ENCODE measurements at places on chromosomes 11 and 22. TPM values are rescaled to one million over a fixed set of nuclear protein-coding genes. Genes with fewer than 3 reads are reported as not detected.
A peak's percentile ranks its signal among the peaks of the same experiment; 100 is the strongest.

GRCh38 chr11:117005758-117006157 is 92.5 kb downstream of the SIK3 start:
- no peak for DNase-seq

DNA sequence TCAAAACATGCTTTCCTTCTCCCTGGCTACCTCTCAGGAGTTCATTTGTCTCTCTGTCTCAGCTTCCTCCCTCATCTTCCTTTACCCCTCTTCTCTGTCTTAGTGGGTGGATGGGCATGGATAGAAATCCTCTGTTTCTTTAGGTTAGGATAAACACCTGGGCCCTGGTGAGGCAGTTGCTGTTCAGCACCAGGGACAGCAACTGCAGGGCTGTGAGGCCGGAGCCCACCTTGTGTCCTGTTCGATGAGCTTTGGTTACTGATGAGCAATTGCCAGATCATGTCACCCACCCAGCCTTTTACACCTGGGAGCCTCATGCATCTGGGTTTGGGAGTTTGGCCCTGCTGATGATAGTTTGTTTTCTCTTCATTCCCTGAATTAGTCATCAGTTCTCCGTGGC is 6.1 kb upstream of the CRYBB3 start:
- no peak for DNase-seq

DNA sequence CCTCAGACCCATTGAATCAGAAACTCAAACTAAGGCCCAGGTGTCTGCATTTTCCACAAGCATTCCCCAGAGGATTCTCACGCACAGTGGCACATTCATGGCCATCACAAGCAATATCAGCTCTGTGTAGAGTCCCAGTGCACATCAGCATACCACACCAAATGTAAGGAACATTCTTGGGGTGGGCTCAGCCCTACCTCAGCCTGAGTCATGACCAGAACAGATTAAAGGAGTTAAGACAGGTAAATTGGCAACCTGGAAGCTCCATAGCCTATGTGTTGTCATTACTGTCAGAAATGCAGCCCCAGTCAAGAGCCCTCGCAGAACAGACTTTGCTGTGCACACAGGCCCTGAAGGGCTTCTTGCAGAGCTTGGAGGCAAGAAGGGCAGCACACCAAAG is 53.1 kb downstream of the OPCML start:
- DNase-seq = no peak

GRCh38 chr11:61334434-61335354 is 1.7 kb downstream of the TKFC start:
- DNase-seq = peak; percentile 24

The OR5P2 gene
- not detected for total RNA-seq
